ENCODE measurements at places on chromosomes 2 and 18.
A peak's percentile ranks its signal among the peaks of the same experiment; 100 is the strongest.

DNA sequence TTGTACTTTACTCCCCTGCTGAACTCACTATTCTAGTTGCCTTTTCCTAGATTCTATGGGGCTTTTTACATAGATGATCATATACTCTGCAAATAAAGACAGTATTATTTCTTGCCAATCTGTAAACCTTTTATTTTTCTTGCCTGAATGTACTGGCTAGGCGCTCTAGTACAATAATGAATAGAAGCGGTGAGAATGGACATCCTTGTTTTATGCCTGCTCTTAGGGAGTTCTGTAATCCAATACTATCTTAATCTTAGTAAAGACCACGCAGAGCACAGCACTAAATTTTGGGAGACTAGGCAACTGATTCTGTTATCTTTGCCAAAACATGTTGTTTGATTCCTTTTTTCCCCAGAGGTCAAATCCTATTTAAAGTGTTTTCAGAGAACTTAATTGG lies 7.0 kb downstream of the KRCC1 start:
- no peak for DNase-seq

GRCh38 chr18:24400587-24400986 lies 3.0 kb upstream of the OSBPL1A start:
- DNase-seq, result no peak

DNA sequence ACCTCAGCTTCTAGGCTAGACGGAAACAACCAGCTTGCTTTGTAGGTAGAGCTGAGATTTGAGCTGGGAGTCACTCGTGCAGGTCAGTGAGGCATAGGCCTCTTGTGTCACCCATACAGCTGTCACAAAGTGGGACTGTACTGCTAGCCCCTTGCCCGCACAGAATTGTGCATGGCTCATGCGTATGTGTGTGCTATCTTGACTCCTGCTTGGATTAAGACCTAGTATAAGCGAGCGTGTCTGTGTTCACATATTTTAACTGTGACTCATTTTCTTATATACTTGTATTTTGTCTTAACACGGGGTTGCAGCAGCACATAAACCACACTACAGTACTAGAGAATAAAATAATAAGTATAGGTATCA lies 20.1 kb downstream of the CEP68 start:
- DNase-seq, result no peak

- no peak for DNase-seq
Measured at GRCh38 chr2:52916981-52917380, 850.6 kb upstream of the CHAC2 start.

DNA sequence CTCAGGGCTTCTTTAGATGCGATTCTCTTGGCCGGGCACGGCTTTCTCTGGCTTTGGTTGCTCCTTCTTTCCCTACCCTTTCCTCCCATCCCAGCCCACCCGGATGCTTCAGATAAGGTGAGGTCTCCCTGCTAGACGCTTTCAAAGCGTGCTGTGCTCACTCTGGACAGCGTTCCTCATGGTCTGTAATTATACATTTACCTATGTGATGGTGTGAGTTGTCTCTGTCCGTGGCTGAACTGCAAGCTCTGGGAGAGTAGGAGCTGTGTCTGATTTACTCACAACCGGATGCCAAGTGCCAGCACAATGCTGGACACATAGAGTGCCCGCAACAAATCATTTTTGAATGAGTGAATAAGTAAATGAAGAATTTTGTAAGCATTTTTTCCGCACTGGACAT lies 26.8 kb upstream of the PNPT1 start:
- DNase-seq, result no peak

- no peak for DNase-seq
Measured at GRCh38 chr2:136916131-136916530, 150.8 kb downstream of the THSD7B start.

DNA sequence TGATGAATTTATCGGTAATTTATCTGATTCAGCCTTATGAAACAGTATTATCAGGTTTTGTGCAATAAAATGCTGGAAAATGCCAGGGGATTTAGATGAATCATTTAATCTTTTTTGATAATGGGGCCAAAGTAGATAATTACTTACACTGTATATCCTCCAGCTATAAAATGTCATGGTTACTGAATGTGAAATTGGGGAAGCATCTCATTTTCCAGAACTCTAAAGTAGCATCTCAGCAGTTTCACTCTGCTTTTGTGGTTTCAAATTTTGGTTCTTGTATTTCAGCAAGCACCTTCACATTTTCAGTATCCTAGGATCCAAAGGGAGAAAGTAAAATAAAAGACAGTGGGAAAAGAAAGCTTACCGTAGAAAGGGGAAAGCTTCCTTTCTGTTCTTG lies 12.8 kb downstream of the ANKRD62 start:
- no peak for DNase-seq

GRCh38 chr2:79552653-79553052 lies 39.8 kb downstream of the CTNNA2 start:
- no peak for DNase-seq

GRCh38 chr2:190062601-190063000 lies at the start of gene MSTN:
TSS of gene MSTN (minus strand) at chr2:190062729. CDS start at chr2:190062596, 133 bp downstream.
- DNase-seq, result no peak

DNA sequence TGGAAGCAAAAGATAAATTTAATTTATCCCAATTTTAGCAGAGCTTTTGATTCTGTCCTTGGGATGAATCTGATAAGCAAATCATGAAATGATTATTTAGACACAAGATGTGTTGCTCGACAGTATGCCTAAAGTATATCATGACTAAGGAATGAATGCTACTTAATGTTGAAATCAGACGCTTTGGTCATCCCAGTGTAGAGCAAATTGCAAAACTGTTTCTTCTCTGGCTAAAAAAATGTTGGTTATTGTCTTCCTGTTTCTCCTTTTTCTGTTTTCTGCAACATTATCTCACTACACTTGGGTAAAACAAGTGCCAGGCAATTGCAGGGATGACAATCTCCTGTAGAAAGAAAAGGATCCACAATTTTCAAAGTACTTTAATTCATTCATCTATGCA lies 66.4 kb downstream of the BABAM2 start:
- no peak for DNase-seq

DNA sequence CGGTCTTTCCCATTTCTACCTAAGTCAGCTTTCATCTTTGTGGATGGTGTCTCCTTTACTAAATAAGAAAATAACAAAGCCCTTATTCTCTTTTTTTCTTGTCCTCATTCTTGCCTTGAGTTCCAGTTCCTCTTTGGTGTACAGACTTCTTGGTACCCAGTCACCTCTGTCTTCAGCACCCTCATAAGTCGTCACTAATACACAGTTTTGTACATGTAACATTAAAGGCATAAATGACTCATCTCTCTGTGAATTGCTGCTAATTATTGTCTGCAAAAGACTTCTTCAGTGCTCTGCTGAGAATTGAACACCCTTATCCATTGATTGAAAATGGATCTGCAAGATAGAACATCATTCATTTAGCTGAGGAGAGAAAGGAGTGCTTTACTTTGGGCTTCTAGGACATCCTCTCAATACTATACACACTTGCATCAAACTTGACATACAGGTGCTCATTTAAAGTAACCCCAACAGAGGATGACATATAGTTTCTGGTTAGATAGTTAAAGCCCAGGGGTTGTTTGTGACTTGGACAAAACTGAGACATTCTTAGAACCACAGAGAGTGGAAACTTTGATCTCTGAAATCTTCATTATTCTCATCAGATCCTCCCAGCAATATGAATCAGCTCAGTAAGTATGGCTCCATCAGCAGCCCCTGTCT lies 97.0 kb downstream of the XRCC5 start:
- no peak for DNase-seq

DNA sequence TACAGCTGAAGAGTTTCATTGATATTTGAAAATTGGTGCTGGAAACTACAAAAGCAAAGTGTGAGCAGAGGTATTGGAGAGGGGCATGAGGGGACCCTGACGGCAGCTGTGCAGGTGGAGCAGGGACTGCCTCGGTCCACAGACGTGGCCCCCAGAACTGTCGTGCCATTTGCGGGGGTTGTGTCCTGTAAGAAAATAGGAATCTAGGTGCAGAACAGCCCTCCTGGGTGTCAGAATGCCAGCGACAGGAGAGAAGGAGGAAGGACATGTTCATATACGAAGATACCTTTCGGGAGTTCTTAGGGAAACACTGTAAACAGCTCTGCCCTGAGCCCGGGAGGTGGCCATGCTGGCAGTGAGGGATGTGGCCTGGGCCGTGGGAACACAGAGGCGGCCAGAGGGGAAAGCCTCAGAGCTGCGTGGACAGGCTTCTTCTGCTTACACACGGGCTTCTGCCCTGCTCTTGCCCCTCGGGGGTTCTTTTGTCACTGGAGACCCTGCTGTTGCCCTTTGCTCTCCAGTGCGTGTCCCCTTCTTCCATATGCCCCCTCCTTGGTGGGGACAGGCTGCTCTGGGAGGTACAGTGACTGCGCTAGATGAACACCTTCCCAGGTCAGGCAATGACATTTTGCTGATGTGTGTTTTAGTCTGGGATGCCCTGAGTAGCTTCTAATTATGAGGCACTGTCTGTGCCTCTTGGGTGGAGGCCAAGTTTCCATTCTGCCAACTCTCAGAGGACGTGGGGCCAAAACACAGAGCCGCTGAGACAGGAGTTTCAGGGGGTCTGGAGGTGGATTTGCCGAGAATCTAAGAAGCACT lies 81.9 kb upstream of the TXNDC2 start:
- DNase-seq, result no peak

DNA sequence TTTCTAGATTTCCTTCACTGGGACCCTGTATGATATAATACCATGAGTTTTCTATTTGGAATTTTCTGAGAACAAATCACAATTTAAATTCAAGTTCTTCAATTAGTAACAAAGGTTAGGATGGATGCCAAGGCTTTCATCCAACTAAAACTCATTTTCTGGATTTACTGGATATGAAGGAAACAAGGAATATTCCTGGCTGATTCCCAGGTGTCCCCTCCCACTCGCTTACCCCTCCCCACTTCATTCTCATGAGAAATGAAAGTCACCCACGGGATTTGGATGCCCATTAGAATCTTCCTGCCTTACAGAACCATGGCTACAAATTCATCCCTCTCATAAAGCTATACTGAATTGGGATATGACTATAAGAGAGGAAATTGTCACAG lies 40.0 kb downstream of the RNU4ATAC start:
- DNase-seq, result no peak

- DNase-seq, result no peak
Measured at GRCh38 chr2:142088058-142088568, 42.7 kb downstream of the LRP1B start.

GRCh38 chr2:96622544-96622943 lies 15.6 kb downstream of the KANSL3 start:
- DNase-seq, result no peak

DNA sequence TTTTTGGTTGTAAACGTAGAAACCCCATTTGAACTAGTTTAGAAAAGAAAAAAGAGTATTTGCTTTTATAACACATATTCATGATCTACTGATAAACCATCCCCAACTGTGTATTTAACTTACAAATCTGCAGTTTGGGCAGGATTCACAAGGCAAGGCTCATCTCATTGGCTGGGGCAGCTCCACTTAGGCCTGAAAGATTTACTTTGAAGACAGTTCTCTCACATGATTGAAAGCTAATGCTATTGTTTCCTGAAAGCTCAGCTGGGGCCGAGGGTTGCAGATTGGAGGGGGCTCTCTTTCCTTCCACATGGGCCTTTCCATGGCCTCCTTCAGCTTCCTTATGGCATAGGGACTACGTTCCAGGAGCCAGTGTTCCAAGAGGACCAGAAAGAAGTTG lies 47.4 kb downstream of the ARHGAP15 start:
- DNase-seq, result no peak

DNA sequence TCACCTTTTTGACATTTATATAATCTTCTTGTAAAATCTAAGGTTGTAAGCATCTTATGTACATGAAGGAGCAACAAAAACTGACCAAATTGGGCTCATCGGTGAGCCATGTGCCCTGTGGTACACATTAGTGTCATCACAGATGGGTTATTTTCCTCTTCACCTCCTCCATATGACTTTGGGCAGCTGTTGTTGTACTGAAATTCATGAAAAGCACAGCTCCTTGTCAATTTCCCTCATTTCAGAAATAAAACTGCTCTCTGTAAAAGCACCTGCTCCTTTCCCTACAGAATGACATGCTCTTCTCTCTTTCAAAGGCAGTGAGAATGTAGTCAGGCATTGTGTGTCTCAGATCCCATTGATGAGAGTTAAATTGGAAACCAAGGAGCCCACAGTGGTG lies 42.0 kb downstream of the DTNA start:
- no peak for DNase-seq

- peak; percentile 24 for DNase-seq
Measured at GRCh38 chr2:26346454-26347053, at the start of gene ADGRF3. TSS of gene ADGRF3 (minus strand) at chr2:26346789. CDS start at chr2:26346234, 555 bp downstream.

DNA sequence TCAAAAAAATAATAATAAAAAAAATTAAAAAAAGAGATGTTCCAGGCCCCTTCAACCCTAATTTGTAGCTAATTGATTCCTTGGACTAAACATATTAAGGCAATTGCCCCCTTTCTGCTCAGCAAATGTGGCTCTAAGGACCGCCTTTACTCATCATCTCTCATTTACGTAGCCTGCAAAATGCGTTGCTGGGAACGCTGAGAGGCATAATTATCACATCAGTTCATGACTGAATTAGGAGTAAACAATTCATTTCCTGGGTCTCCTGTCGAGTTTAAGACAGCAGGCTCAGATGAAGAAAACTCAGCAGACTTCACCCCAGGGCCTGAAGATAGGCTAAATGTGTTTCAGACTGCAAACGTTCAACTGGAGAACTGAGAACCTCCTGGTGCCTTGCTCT lies 413.5 kb downstream of the NBAS start:
- no peak for DNase-seq

- no peak for DNase-seq
Measured at GRCh38 chr18:73669297-73669696, 478.3 kb downstream of the FBXO15 start.

DNA sequence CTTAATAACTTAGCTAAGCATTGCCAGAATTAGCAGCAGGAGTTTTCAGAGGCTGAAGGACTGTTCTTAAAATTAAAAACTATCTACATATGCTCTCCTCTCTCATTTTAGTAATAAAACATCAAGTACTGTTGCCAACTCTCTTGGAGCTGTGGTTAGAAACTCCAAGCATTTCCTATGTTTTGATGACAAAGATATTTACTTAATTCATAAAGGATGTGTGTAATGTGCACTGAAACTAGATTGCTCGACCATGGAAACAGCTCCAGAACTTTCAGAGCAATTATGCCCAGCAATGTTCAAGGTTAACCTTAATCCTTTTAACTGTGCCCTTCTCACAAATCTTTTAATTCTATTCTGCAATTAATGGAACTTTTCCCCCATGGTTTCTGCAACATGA lies 8.4 kb downstream of the GRP start:
- DNase-seq, result no peak

GRCh38 chr2:218357236-218358177 lies 850 bp downstream of the CATIP start:
- DNase-seq, result no peak

DNA sequence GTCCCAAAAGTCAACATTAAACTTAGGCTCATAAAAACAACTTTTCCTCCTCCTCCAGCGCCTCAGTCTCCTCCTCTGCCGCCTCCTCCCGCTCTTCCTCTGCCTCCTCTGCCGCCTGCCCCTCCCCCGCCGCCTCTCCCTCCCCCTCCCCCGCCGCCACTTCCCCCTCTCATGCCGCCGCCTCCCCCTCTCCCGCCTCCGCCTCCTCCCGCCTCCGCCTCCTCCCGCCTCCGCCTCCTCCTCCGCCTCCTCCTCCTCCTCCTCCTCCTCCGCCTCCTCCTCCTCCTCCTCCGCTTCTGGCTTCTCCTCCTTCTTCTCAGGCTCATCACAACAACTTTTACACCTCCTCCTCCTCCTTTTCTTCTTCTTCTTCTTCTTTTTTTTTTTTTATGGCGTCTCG lies 599.9 kb downstream of the TMEM182 start:
- no peak for DNase-seq

Data from stimulated activated CD8-positive, alpha-beta memory T cell treated with anti-CD3 and anti-CD28 coated beads, Interleukin-15, amount 100 ng/mL, for 1 hour (primary cell).